ENCODE measurements at places on chromosomes 2 and 18.
A peak's percentile ranks its signal among the peaks of the same experiment; 100 is the strongest.

GRCh38 chr2:241066171-241066892, 35.8 kb downstream of the MTERF4 start:
- DNase-seq = peak; percentile 59

GRCh38 chr2:235921508-235922191, 246.5 kb downstream of the GBX2 start:
- peak; percentile 94 for DNase-seq

- DNase-seq = no peak
Measured at GRCh38 chr2:73749314-73749713, 12.2 kb upstream of the TPRKB start.

- no peak for DNase-seq
Measured at GRCh38 chr2:72933646-72934151, 16.4 kb downstream of the EMX1 start.

DNA sequence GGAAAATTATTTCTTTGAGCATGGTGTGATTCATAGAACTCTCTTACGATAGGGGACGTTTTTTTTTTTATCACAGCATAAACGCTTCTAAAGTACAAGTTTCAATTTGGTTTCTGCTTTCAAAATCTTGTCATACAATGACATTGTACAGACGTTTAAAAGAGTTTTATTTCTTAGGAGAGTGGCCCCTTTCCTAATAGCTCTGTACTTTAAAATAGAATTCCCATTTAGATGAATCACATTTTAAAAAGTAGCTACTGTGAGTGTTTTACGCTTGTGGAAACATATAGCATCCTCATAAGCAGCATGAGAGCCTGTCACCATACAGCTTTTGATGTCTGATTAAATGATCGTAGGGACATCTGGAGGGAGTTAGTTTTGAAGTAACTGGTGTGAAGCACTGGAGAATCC, 510.9 kb downstream of the PARD3B start:
- no peak for DNase-seq

- no peak for DNase-seq
Measured at GRCh38 chr2:215974700-215975429, 38.5 kb downstream of the MREG start.

- no peak for DNase-seq
Measured at GRCh38 chr2:196959734-196960338, 33.3 kb upstream of the PGAP1 start.

DNA sequence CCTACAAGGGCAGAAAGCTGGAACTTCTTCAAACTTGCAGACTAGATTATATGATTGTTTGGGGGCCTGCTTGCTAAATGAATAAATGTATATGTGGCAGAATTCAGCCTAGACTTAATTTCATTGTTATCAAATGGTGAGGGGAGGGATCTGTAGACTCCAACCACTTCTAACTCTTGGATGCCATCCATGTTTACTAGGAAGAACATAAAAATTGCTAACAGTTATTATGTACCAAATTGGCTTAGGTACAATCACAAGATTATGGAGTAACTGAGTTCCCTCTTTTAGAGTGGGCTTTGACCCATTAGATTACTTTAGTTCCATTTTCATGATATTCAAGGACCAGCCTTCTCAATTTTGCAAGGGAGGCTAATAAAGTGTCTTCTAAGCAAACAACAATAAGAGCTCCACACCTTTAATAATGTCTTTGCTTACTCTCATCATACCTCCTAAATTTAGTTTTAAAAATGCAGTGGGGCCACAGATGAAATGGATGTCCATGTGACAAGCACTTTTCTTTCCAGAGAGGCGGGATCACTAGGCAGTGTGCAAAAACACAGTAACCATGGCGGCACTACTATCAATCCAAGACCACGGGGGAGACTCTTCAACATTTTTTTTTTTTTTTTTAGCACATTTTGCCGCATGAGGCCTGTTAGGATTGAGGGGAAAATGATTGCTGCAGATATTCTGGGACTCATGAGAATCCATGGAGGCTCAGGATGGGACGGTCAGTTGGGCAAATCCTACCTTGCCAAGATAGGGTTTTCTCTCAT, 217.6 kb upstream of the SPRED2 start:
- DNase-seq = no peak

Measured in posterior cingulate gyrus (tissue), 11 donors.